ENCODE measurements at places on chromosomes 1 and 21. TPM values are rescaled to one million over a fixed set of nuclear protein-coding genes. Genes with fewer than 3 reads are reported as not detected.

DNA sequence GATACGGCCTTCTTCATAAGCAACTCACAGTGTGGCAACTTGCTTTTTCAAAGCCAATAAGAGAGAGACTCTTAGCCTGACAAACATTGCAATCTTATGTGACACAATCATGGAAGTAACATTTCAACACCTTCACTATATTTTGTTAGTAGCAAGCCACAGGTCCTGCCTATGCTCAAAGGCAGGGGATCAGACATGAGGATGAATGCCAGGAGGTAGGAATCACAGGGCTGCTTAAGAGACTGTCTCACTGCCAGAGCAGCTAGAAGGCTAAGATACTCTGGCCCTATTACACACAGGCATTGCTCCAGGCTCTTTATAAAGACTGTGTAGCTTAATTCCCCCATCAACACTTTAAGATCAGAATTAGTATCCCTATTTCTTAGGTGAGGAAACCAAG, 236.2 kb upstream of the KAZN start:
- DNase-seq, result no peak

DNA sequence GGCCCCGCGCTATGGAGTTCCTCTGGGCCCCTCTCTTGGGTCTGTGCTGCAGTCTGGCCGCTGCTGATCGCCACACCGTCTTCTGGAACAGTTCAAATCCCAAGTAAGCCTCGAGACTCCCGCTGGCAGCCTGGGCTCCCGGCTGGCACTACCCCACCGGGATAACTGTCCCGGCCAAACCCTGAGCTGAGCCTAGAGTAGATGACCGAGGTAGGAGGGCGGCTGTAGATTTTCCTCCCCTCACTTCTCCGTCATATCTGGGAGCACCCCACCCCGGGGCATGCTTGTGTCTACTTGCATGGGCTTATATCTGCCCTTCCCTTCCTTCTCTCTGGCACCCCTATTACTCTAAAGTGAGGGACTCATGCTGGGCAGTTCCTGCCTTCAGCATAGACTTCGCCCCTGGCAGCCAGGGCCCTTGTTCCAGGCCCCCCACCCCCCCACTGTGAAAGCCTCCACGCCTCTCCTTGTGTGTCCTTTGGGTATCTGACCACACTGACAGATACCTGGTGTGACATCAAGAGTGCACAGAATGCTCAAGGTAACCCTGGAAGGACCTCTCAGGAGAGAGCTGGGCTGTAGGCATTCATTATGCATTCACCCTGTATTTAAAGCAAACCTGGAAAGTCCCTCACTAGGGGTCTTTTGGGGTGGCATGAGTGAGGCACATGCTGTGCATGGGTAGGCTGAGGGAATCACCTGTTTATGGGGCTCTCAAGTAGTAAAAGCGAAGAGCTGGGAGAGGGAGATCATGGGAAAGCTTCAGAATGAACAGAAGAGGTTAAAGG, 485 bp downstream of the EFNA1 start:
- DNase-seq, result no peak

GRCh38 chr1:192993426-192994085, 65.6 kb downstream of the UCHL5 start:
- DNase-seq, result no peak

GRCh38 chr21:25188677-25189079, 418.6 kb downstream of the MRPL39 start:
- DNase-seq, result no peak

GRCh38 chr1:38476111-38476849, 383.3 kb downstream of the RRAGC start:
- DNase-seq, result no peak

DNA sequence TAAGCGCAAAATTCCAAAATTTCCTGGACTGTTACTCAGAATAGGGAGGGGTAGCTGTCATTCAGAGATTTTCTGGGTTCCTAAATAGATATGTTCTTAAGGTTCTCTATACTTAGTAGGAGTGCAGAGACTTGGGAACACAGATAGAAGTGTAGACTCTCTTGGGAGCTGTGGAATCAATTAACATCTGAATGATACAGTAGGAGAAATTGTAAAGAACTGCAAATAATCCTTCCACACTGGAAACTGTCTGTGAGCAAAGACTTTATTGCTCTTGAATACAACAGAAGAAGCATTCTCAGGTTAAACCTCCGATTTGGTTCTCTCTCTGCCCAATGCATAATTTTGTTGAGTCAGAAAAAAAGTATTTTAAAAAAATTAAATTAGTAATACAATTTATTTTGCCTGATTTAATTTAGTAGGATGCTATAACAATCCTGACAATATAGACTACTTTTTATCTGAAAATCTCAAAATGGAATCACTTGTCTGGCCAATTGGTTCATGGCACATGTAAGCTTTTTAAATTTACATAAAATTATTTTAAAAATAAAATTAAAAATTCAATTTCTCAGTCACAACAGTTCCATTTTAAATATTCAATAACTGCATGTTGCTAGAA, 1754.3 kb downstream of the PLA2G4A start:
- no peak for DNase-seq

- DNase-seq, result no peak
Observed at GRCh38 chr1:164961715-164962114, 394.8 kb downstream of the LMX1A start.

GRCh38 chr1:204275695-204276370, 62.0 kb upstream of the GOLT1A start:
- DNase-seq, result no peak

DNA sequence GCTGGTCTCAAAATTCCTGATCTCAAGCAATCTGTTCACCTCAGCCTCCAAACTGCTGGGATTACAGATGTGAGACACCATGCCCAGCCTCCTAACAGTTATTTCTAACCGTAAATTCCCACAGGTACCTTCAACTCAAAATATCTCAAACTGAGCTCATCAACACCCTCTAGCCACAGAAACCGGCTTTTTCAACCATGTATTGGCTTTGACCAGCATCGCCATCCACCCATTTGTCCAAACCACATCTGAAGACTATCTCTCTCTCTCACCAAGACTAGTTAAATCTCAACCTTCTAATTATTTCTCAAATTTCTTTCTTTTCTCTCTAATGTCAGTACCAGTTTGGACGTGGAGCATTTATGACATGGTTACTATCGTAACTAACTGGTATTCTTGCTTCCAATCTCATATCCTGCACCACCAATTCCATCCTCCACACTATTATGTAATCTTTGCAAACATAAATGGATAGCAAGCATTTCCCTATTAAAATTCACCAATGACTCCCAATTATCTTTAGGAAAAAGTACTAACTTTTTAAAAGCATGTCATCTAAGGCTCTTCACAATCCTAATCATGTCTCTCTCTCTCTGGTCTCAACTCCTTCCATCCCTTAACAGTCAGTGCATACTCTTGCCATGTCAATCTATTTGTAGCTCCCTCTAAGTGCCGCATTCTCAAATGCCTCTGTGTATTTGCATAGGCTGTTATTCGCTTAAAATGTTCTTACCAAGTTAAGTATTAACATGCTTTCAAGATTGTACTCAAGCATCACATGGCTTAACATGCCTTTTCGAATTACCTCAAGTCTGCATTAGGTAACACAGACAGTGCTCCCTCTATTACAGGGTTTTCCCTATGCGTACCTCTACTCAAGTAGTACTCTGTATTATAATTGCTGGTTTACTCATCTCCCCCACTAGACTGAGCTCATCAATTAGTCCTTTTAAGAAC, 18.1 kb downstream of the RSBN1 start:
- DNase-seq, result no peak

GRCh38 chr1:107548276-107548675, 407.4 kb downstream of the NTNG1 start:
- DNase-seq, result no peak

DNA sequence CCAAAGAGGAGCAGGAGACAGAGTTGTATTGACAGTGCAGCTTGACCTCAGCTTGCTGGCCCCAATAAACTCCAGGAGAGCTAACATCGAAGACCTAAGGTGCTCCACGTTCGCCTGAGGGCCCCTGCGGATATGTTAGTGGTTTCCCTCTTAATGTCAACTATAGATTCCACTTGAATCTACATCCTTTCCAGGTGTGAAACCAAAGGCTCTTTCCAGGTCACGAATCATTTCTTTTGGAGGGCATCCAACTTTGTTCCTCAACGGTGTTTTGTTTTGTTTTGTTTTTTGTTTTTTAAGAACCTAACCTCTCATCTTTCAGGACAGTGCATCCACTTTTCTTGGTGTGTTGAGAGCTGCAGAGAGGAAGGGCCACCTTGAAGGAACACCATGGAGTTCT, 267.6 kb upstream of the SGIP1 start:
- peak; percentile 41 for DNase-seq

GRCh38 chr1:55352811-55353180, 137.6 kb upstream of the USP24 start:
- DNase-seq, result no peak

DNA sequence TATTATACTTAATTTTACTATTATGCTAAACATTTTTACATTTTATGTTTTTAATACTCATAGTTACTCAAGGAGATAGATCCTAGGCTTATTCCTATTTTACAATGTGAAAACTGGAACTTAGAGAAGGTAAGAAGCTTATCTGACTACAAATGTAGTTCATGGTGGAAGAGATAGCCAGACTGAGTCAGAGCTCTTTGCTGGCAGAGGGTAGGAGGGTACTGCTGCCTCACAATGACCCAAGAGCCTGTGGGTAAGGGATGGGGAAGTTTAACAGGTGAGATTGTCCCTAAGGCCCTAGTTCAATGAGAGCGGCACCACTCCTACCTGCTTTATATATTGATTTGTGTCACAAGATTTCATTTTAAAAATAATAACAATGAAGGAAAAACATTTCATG, 34.1 kb upstream of the NEK7 start:
- peak; percentile 35 for DNase-seq

- DNase-seq, result no peak
Observed at GRCh38 chr1:233656032-233656635, 42.2 kb downstream of the KCNK1 start.

GRCh38 chr1:96116731-96117130, 604.9 kb upstream of the PTBP2 start:
- no peak for DNase-seq

GRCh38 chr1:4468804-4469514, 185.4 kb upstream of the AJAP1 start:
- no peak for DNase-seq

DNA sequence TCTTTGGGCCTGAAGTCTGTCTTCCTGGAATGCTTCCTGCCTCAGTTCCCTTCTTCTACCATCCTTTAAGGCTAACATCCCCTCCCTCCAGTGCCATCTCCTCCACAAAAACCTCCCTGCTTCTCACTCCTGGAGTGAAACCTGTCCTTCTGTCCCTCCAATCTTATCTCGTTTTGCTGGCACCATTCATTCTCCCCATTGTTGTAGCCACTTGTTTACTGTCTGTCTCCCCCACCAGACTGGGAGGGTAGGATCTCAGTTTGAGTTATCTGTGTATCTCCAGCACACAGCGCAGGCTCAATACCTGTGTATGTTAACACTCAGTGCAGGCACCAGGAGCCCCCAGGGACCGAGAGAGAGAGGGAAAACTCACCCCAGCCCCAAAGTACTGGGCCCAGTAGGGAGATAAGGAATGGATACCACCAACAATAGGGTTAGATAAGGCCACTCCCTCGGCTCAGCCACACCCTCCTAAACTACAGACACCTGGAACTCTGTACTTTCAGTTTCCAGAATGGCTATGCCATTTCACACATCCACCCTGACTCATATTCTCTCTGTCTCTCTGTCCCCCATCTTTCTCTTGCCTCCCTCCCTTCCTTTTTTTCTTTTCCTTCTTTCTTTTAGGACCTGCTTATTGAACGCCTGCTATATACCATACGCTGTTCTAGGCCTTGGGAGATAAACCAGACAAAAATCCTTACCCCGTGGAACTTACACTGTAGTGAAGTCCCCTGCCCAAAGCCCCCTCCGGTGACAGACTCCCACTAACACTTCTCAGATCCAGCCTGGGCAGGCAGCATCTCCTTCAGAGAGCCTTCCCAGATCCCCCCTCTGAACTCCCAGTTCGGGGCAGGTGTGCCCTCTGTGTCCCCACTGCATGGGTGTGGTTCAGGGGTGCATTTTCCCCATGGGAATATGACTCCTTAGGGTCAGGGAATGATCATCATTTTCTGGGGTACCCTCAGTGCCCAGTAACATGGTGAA, 3.3 kb upstream of the SSBP3 start:
- no peak for DNase-seq

- DNase-seq, result no peak
Observed at GRCh38 chr1:5571861-5572401, 420.3 kb downstream of the NPHP4 start.

- DNase-seq, result no peak
Observed at GRCh38 chr1:29213055-29213454, 17.7 kb downstream of the MECR start.

DNA sequence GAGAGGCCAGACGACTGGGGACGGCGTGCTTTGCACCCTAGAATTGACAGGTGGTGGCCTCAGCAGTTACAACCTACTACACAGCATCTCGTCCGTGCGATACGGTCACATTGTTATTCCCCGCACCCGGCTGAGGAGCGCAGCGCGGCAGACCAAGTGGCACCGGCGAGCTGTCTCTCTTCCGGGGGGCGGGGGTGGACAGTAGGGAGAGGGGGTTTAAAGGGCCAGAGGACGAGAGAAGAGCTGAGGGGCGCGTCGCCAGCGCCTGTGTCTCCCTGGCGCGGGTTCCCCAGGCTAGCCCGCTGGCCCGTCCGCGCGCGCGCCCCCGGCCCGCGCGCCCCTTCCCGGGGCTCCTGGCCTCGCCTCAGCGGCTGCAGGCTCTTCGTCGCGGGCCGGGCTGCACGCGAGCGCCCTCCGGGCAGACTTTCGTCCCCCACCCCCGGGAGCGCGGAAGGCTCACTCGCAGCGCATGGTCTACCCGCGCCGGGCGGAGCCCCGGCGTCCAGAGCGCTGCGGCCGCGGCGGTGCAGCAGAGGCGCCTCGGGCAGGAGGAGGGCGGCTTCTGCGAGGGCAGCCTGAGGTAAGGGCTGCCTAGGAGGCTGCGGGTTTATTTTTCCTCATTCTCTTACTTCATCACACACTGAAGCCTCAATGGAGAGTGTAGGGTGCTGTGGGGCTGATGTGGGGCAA, at the start of gene PDE4B:
Gene PDE4B (plus strand): TSS at position 227 of the 690 bp plus-strand sequence.
- DNase-seq, result peak; percentile 5

- DNase-seq, result peak; percentile 63
Observed at GRCh38 chr1:16012590-16013219, 5.1 kb downstream of the HSPB7 start.

GRCh38 chr1:53140451-53140850, 2.0 kb downstream of the SLC1A7 start:
- no peak for DNase-seq

GRCh38 chr21:44740742-44741141, 29.4 kb upstream of the TSPEAR start:
- no peak for DNase-seq

Gene RRP15
- total RNA-seq, result 2.9 TPM

Gene AMY1C
- total RNA-seq, result not detected

Gene GIPC2
- 31.9 TPM for total RNA-seq
